Fibroblast of the conjunctiva (primary cell): ENCODE measurements at places on chromosomes 5 and 9.

GRCh38 chr9:97558701-97559101 is 57.2 kb downstream of the TMOD1 start:
- DNase-seq: no peak

DNA sequence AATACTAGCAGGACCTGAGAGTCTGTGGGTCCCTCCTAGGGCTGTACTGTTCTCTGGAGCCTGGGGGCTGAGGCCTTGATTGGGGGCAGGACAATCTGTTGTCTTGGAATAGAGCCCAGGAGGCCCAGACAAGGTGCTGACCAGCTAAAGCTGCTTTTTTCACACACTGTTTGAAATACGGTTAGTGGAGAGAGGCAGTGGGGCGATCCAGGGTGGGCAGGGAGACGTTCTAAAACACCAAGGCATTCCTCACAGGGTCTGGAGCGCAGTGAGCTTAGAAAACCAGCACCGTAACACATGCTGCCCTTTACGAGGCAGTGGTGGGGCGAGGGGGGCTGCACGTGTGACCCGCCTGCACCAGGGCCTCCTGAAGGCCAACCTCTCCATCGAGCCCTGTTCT is 55.1 kb downstream of the EHMT1 start:
- DNase-seq: no peak

DNA sequence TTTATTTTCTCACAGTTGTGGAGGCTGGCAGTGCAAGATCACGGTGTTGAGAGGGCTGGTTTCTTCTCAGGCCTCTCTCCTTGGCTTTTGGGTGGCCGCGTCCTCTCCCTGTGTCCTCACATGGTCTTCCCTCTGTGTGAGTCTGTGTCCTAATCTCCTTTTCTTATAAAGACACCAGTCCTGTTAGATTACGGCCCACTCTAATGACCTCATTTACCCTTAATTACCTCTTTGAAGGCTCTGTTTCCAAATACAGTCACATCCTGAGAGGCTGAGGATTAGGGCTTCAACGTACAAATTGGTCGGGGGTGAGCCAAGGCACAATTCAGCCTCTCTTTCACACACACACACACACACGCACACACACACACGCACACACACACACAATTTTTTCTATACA is 73.0 kb downstream of the UGCG start:
- no peak for DNase-seq

DNA sequence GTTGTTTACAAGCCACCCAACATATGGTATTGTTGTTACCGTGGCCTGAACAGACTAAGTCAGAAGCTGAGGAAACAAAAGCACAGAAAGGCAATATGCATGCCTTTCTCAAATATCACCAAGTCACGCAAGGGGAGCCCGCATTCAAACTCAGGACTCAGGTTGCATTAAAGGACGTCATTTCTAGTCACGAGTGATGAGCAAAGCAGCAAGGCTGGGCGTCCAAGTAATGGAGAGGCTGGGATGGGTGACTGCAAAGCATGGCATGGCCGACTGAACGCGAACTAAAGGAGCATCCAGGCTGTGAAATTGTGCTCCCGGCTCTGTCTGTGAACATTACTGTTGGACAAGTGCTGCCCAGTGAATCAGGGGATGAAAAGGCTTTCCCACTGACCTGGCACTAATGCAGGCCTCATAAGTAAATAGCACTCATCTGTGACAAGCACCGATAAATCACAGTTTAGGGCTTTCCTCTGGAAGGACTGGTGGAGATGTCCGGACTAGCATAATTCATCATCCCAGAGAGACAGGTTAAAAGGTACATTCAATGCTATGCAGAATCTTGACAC is 202.8 kb downstream of the SPOCK1 start:
- no peak for DNase-seq

DNA sequence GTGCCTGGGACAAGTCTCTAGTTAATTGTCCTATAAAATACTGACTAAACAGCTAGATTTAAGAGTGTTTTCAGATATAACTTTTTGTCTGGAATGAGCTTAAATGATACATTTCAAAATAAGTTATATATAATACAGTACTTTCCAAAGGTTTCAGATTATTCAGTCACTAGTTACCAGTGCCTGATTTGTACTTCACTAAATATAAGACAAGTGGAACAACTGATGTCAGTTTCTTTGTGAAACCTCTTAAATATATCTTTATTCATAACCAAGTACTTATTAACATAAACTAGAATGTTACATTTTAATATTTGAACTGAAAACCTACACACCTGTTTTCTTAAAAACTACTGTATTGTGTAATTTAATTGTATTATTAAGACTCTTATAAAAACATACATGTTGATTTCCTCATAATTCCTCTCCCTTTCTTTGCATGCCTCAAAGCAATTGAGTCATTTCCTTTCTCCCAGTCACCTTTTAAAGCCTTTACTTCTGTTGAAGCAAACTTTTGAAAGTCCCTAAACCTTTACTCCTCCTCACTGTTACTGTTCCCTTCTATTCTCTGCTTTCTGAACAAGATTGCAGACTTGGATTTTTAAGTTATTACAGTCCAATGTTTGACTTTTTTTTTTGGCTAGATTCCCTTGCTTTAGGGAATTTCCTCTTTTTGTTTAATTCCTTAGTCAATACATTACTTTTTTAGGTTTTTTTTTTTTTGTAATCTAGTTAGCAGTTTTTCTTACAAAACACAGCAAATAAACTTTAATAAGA is 8.7 kb upstream of the SEMA6A start:
- DNase-seq: no peak

- no peak for DNase-seq
Measured at GRCh38 chr9:83133316-83133715, 70.4 kb upstream of the RASEF start.

- no peak for DNase-seq
Measured at GRCh38 chr5:178522361-178522760, 67.8 kb downstream of the COL23A1 start.

GRCh38 chr9:132214027-132214622 is 52.3 kb downstream of the NTNG2 start:
- DNase-seq: peak; percentile 4

- DNase-seq: no peak
Measured at GRCh38 chr9:113266174-113266573, 9.2 kb downstream of the CDC26 start.

- peak; percentile 44 for DNase-seq
Measured at GRCh38 chr5:57779383-57780223, 297.0 kb upstream of the ACTBL2 start.

- no peak for DNase-seq
Measured at GRCh38 chr5:53109056-53109442, 508 bp downstream of the MOCS2 start.

DNA sequence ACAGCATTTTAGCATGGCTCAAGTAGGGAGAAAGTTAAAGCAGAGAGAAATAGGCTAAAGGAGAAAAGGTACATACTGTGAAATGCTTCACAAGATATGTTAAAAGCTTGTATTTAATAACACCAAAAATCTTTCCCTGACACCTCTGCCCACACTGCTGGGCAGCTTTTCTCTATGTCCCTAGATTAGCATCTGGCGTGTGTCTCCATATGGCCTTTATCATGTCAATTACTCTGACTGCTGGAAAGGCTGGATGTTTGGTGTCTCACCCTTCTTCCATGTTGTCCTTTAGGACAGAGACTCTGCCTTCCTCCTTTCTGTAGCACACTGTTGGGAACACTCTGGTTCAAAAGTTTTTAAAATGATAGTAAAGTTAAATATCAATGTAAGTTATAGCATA is 122.5 kb downstream of the OXCT1 start:
- DNase-seq: no peak

GRCh38 chr5:15786884-15787283 is 286.9 kb downstream of the FBXL7 start:
- DNase-seq: no peak

DNA sequence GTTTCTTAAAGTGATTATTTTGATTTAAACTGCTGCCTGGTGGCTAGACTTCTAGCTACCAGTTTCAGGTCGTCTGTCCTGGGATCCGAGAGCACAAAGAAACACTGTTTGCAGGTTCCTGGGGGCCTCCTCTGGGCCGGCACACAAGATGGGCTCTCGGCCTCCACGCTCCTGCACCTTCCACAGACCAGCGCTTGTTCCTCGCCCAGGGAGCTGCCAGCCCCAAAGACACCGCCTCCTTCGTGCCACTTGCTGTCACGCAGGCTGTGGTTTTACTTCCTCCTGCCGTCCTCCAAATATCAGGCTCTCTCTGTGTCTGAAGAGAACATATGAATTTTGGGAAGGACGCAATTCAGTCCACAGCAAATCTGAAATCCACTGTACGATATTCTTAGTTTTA is 105.8 kb downstream of the ROR2 start:
- no peak for DNase-seq

DNA sequence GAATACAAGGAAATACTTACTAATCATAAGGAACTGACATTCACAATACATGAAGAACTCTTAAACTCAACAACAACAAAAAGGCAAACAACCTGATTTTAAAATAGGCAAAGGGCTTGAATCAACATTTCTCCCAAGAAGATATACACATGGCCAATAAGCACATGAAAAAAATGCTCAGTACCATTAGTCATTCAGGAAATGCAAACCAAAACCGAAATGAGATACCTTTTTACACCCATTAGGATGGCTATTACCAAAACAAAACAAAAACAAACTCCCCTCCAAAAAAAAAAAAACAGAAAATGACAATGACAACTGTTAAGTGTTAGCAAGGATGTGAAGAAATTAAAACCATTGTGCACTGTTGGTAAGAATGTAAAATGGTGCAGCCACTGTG is 104.1 kb upstream of the ZNF462 start:
- DNase-seq: no peak

DNA sequence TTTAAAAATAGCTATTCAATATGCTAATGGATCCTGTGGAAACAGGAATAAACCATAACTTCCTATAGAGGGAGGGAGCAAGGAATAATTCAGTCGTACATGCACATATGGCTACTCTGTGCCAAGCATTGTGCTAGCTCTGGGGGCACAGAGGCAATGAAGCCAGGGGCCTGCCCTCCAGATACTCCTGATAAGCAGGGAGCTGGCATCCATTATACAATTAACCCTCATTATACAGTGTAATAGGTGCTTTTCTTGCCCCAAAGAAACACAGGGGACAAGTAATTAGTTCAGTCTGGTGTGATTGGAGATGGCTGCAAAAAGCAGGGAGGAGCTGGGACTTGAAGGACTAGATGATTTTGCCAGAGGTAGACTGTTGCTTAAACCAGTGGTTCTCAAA is 200.4 kb downstream of the SREK1 start:
- DNase-seq: no peak

DNA sequence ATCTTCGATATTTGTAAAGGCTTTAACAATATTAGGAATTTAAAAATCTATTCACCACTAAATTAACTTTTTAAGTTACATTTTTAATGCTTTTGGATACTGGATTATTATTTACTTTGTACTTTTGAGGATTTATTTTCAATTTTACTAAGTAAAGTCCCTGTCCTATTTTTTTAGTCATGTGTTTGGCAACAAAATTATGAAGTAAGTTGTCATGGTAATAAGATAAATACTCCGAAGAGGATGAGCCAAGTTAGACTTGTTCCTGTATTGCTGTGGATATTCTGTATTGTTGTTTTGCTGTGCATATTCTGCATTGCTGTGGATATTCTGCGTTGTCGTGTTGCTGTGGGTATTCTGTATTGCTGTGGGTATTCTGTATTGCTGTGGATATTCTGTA is 210.1 kb downstream of the MTRR start:
- DNase-seq: no peak

- no peak for DNase-seq
Measured at GRCh38 chr5:85472749-85473148, 1088.1 kb upstream of the EDIL3 start.

GRCh38 chr9:136646827-136647711 is 15.6 kb upstream of the EGFL7 start:
- no peak for DNase-seq

DNA sequence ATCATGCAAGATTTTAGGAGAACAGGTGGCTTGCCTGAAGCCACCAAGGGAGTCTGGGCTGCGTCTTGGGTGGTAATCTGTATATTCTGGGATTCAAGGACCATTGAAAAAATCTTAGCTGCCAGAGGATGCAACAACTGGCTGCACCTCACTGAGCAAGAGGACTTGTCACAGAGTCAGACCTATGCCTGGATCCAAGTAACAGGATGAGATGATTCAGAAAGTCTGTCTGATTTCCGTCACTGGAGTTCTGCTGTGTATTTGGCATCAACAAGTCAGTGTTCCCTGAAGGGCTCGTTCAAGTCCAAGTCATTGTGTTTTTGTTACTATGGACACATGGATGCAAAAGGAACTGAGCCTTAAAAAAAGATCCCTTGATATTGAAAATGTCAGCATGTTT is 37.8 kb upstream of the CARTPT start:
- no peak for DNase-seq

DNA sequence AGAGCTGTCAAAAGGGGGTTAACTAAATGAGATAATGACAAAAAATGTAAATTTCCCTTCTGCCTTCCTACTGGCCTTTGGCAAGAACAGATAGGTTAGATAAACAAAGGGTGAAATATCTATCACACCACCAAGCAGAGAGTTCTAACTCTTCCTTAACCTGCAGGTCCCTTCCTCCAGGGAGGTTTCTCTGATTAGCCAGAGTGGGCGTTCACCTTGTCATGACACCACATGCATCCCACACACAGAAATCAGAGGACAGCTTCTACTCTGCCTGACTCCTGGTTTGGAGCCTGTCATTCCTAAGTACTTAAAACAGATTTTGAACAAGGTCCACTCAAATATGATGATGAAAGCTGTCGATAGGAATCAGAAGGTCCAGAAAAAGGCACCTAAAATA is 180.0 kb downstream of the CDK5RAP2 start:
- DNase-seq: no peak

DNA sequence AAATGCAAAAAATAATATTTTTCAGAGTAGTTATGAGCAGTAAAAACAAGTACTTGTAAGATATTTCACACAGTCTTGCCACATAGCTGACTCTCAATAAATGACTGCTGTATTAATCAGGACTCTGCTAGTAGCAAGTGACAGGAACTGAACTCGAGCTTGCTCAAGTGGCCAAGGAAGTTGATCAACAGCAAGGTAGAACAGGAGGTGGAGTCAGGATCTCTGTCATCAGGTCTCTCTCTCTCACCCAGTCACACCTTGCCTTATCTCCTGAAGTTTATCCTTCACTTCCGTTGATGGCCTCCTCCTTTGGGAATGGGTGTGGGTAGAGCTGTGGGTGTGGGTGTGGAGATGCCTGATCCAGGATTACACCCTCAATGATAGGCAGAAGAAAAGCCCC is 107.0 kb downstream of the GPBP1 start:
- no peak for DNase-seq

- DNase-seq: no peak
Measured at GRCh38 chr9:113444736-113445135, 18.8 kb upstream of the RGS3 start.
